Right renal pelvis (tissue), 4 donors: ENCODE measurements at places on chromosomes 4 and X. TPM values are rescaled to one million over a fixed set of nuclear protein-coding genes. Genes with fewer than 3 reads are reported as not detected.
A peak's percentile ranks its signal among the peaks of the same experiment; 100 is the strongest.

GRCh38 chr4:149910177-149910576, 94.5 kb upstream of the IQCM start:
- no peak for DNase-seq

DNA sequence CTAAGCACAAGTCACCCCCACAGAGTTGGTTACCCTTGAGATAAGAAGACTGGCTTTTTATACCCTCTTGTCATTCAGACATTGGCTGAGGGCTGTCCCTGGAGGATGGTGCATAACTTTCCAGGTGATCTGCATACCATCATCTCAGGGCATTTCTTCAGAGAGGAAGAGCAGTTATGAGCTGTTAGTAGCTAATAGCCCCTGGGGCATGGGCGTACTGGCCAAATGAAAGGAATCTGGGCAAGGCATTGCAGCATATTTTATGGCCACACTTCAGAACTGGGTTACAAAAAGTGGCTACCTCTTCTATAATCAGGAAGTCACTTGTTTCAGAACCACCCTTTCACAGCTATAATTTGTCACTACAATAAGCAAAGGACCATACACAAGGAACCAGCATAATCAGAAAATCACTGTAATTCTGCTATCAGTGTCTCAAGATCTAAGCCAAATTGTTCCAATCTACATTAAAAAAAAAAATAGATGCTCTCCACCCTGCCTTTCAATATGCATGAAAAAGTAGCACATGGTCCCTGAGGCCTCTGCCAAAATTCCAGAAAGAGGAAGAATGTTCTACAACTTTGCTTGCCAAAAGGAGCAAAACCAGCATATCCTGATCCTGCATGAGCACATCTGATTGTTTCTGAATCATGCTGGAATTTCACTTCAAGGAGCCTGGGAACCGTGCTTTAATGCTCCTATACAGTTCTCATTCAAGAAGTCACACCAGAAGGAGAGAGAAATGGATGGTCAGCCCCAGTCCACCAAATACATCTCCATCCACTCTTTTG, 92.0 kb downstream of the TMEM144 start:
- DNase-seq = no peak

DNA sequence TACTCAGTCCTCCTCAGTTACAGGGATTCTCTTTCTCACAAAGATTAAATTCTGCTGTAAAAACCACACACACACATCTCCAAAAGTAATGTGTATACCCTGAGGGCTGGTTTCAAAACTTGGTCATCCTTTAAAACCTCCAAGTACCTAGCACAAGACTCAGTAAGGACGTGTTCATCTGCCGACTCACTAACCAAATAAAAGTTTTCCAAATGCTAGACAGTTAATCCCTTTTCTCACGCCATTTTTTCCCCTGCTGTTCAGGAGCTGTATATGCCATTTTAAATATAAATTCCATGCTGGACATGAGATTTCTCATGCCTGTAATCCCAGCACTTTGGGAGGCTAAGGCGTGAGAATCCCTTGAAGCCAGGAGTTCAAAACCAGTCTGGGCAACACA, 3.9 kb upstream of the SAT1 start:
- DNase-seq = no peak

GRCh38 chr4:7279902-7280301, 87.6 kb downstream of the SORCS2 start:
- no peak for DNase-seq

- DNase-seq = no peak
Observed at GRCh38 chr4:121822796-121823504, 733 bp downstream of the CCNA2 start.

GRCh38 chrX:31508338-31508737, 436.5 kb upstream of the FTHL17 start:
- DNase-seq = no peak

DNA sequence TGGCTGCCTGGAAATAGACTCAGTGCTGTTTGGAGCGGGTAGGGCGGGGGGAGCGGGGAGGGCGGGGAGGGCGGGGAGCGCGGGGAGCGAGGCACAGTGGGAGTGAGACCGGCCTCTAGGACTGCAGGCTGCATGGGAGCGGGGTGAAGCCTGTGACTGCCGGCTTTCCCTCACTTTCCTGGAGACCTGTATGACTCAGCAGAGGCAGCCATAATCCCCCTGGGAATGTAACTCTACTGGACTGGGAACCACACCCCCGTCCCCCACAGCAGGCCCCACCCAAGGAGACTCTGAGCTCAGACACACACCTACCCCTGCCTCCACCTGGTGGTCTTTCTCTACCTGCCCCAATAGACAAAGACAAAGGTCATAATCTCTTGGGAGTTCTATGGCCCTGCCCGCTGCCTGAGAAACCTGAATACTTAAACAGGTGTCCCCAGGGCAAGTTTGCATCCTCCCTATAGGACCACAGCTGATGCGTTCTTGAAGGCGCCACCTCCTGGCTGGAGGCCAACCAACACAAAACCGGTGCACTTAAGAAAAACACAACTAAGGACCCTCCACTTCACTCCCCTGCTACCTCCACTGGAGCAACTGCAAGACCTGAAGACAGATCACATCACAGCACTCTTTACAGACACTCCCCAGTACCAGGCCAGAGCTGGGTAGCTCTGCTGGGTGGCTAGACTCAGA, 18.0 kb downstream of the HDAC8 start:
- no peak for DNase-seq

DNA sequence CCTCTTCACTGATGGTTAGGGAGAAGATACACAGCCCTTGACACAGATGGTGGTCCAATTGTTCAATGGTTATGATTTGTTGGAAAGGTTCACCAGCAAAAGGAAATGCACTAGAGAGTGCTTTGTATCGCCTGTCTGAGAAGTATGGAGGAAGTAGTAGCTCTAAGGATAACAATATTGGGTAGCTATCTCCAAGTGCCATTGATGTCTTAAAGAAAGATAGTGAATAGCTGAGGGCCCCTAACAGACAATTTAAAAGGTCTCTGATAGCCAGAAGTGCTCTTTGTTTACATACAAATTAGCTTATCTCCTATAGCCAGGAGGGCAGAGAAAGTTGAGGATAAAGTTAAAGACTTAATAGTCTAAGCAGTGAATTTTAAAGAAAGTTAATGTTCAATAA, 33.9 kb upstream of the BLTP1 start:
- no peak for DNase-seq

DNA sequence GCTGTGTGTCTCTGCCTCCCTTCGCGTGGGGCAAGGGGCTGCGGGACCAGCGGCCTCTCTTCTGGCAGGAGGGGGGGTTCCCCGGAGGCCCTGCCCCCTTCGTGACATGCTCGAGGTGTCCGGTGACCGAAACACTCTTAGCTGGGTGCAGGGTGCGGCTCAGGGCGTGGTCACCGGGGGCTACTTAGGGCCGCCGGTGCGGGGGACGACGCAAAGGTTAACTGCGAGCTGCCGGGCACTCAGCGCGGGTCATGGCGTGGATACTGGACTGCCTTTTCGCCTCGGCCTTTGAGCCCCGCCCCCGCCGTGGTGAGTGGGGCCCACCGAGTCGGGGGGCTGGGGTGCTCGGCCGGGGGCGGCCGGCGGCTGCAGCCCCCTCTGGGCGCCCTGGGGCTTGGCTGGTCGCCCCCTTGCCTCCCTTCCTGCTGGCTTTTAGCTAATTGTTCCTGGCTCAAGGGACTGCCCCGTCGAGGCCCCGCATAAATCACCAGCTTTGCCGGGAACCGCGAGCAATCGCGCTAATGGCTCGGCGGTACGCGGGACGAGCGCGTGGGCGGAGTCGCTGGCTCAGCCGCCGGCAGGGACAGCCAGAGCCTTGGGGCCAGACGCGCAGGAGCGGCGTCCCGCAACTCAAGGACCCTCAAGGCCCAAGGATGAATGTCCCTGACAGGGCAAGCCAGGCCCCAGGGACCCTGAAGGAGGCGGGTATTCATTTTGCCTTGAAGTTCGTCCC, at the start of gene ARHGAP36:
TSS of gene ARHGAP36 (plus strand) at position 211 of the 733 bp plus-strand sequence. CDS start 23,320 bp downstream, outside the sequence.
- DNase-seq = no peak

- no peak for DNase-seq
Observed at GRCh38 chrX:107677501-107677901, 49.2 kb downstream of the PRPS1 start.

- DNase-seq = no peak
Observed at GRCh38 chr4:168832763-168833575, 177.1 kb downstream of the CBR4 start.

DNA sequence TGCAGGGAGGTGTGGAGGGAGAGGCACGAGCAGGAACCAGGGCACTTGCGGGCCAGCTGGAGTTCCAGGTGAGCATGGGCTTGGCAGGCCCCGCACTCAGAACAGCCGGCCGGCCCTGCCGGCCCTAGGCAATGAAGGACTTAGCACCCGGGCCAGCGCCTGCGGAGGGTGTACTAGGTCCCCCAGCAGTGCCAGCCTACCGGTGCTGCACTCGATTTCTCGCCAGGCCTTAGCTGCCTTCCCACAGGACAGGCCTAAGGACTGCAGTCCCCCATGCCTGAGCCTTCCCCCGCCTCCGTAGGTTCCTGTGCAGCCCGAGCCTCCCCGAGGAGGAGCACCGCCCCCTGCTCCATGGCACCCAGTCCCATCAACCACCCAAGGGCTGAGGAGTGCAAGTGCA, 18.0 kb upstream of the NFKB1 start:
- no peak for DNase-seq

DNA sequence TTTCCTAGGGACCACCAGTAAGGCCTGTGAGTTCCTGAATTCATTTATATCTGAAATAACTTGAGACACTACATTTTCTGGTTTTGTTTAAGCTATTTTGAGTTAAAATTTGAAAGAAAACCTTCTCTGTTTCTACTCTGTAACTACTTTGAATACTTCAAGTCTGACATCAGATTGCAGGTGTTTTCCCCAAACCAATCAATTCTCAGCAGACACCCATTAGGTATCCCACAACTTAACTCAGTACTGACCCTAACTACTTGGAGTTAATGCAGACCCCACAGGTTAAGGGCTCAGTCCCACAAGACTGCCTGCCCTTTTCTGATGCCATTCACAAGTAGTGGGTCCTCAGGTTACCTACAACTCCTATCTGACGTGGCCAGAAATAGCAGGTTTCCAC, 1100.0 kb upstream of the SLIT2 start:
- DNase-seq = no peak

DNA sequence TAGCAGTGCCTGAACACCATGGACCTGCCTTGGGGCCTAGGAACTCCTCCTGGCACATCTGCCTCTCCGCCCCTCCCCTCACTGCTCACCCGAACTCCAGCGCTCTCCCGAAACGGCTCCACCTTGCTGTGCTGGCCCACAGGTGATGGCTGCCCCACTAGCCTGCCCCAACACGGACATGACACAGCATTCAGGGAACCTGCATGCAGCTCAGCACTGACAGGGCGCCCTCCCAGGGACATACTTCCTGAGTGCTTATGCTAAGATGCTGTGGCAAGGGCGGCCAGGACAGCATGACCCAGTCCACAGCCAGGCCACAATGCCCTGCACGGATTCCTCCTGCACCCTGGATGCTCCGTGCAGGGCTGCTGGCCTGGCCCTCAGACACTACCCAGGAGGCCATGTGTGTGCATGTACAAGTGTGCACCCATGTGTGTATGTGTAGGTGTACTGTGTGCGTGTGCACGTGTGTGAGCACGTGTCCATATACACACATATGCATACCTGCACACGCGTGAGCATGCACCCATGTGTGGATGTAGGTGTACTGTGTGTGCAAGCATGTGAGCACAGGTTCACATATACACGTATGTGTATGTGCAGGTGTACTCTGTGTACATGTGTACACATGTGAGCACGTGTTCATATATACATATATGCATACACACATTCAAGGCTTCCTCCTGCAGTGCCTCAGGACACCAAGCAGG, 6.0 kb downstream of the TMEM271 start:
- DNase-seq = no peak

DNA sequence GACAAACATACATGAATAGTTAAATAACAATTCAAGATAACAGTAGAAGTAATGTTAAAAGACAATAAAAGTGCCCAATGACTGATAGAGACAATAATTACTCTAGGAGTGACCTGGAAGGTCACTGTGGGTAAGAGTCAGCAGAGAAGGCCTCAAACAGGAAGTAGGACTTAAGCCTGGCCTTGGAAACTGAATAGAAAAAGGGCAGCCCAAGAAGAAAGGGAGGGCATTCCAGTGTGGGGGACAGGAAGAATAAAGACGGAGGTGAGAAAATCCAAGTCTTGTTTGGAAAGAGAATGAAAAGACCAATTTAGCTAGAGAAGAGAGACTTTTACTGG, 6.0 kb downstream of the P2RY4 start:
- no peak for DNase-seq

DNA sequence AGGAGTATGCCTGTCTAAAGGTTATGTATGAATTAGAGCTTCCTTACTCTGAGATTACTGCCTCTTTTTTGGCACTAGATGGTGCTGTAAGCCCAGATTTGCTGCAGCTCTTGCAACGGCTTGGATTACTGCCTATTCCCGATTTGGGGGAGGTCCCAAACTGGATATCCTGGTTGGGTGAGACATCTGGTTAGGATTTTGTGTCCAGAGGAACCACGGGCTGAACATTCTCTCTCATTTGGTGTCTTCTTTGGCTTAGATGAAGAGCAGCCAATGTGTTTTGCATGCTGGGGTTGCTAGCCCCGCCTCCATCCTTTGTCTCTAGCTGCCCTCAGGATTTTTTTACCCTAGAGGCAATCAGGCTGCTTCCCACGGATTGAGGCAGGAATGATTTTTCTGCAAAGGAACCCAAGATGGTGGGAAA, 31.9 kb downstream of the F8A1 start:
- DNase-seq = peak; percentile 54

GRCh38 chrX:14926471-14926870, 53.2 kb downstream of the MOSPD2 start:
- DNase-seq = no peak

- no peak for DNase-seq
Observed at GRCh38 chrX:16433021-16433420, 216.9 kb upstream of the S100G start.

DNA sequence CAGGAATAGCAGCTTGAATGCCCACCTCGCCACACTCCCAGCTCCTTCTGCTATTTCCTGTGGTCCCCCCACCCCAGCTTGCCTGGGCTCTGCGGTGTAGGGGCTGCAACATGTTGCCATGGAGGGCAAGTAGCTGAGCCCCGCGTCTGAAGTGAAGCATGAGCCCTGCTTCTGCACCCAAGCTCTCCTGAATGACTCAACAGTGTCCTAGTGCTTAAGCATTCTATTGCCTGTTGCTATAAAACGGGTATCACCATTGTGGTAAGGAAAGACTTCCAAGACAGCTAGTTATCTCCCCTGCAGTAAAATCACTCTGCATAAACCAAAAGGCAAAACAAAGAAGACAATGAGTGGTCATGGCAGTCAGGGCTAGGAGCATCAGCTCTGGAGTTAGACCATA, 31.4 kb upstream of the SPATA4 start:
- no peak for DNase-seq

GRCh38 chrX:43655151-43656004, 721 bp upstream of the MAOA start:
- DNase-seq = no peak

- DNase-seq = no peak
Observed at GRCh38 chr4:121551271-121551670, 145.5 kb downstream of the ANXA5 start.

STS gene
- polyA plus RNA-seq = 7.2 TPM

TMEM154 gene
- polyA plus RNA-seq = 2.9 TPM

AFP gene
- polyA plus RNA-seq = 776 TPM

F8 gene
- polyA plus RNA-seq = 18.1 TPM

SGMS2 gene
- polyA plus RNA-seq = 14.2 TPM
